Activated T-helper 17 cell treated with anti-CD3 and anti-CD28 coated beads, Interleukin-2, amount 50 U/mL, for 72 hours (primary cell): ENCODE measurements at places on chromosomes 4 and X.

- ATAC-seq = no peak
Measured at GRCh38 chr4:89298788-89299152, 8.8 kb downstream of the GPRIN3 start.

- no peak for ATAC-seq
Measured at GRCh38 chr4:74365761-74366160, 816 bp downstream of the EREG start.

GRCh38 chrX:63764946-63765345 lies 20.1 kb downstream of the ARHGEF9 start:
- no peak for ATAC-seq

DNA sequence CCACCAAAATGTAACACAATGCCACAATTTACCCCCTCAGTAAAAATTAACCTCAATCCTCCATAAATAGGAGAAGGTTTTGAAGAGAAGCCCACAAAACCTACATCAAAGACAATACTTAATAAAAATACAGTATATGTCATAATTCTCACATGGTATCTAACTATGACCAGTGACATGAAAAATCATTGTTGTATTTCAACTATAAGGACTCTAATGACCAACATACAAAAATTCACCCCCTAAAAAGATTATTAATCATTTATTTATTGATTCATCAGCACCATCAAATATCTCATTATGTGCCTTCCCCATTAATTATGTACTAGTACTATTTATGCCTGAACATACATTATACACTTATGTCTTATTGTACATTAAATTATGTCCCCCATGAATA lies 77.1 kb upstream of the ZMAT1 start:
- ATAC-seq = no peak

GRCh38 chrX:15952212-15952611 lies 97.6 kb upstream of the AP1S2 start:
- no peak for ATAC-seq

- ATAC-seq = peak; percentile 99
Measured at GRCh38 chrX:120468825-120469525, at the start of gene LAMP2. TSS of gene LAMP2 (minus strand) at chrX:120469296. CDS start at chrX:120469169, 127 bp downstream.

- ATAC-seq = no peak
Measured at GRCh38 chrX:10176121-10177003, 19.6 kb downstream of the CLCN4 start.

GRCh38 chr4:38292529-38292928 lies 332.3 kb downstream of the PTTG2 start:
- no peak for ATAC-seq

- ATAC-seq = peak; percentile 70
Measured at GRCh38 chr4:9969526-9970398, 51.5 kb downstream of the SLC2A9 start.

DNA sequence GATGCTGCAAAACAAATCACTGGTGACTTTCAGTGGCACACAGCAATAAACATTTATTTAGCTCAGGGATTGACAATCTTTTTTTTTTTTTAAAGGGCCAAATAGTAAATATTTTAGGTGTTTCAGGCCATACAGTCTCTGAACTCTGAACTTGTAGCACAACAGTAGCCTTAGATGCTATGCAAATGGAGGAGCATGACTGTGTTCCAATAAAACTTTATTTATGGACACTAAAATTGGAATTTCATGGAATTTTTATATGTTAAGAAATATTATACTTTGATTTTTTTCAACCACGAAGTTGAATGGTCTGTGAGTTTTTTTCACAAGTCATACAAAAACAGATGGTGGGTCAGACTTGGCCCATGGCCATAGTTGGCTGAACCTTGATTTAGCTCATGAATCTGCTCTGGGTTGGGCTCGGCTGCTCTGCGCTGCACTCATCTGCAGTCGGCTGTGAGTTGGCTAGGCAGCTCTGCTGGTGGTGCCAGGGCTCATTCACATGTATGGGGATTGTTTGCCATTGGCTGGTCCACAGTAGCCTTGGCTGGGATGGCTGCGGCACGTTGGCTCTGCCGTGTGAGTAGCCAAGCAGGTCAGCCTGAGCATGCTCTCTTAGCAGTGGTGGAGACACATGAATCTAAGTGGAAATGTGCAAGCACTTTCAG lies 231.7 kb upstream of the PGRMC2 start:
- ATAC-seq = no peak

GRCh38 chrX:20347481-20347880 lies 80.8 kb upstream of the RPS6KA3 start:
- no peak for ATAC-seq

GRCh38 chr4:147362938-147363337 lies 118.0 kb upstream of the EDNRA start:
- ATAC-seq = no peak

DNA sequence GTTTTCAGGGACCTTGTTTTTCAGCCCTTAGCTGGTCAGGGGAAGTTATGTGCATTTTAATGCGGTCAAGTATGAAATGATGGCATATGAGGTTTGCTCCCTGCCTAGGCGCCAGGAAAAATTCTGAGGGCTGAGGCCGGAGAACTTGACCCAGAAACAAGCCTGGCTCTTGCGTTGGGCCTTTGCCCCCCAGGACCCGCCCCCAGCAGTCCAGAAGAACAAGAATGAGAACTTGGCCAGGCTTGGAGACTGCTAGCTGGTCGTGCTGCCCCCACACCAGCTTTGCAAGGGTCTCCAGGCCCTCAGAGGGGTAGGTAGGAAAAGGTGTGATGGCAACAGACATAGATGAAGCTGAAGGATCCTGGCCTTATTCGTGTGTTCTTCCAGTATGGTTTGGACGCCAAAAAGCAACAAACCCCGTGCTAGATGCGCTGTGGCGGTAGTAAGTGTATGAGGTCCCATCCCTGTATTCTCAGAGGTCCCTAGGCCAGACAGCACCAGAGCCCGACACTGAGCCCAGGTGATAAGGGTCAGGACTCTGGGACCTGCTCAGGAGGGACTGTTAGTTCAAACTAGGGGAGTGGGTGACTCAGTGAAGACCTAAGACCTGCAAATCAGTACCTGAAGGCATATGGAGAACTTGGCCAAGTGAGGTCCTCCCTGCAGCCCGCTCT lies 10.5 kb downstream of the NKX3-2 start:
- ATAC-seq = no peak

- no peak for ATAC-seq
Measured at GRCh38 chrX:120271218-120271617, 20.6 kb downstream of the ZBTB33 start.

- ATAC-seq = no peak
Measured at GRCh38 chrX:116009861-116010710, 160.5 kb upstream of the AGTR2 start.

GRCh38 chr4:763922-764321 lies 58.3 kb downstream of the PCGF3 start:
- ATAC-seq = peak; percentile 55

GRCh38 chrX:41781500-41781899 lies 57.5 kb downstream of the GPR82 start:
- peak; percentile 47 for ATAC-seq

GRCh38 chrX:38896724-38897298 lies 95.6 kb downstream of the MID1IP1 start:
- ATAC-seq = no peak

GRCh38 chrX:31796624-31797023 lies 724.8 kb upstream of the FTHL17 start:
- ATAC-seq = no peak

DNA sequence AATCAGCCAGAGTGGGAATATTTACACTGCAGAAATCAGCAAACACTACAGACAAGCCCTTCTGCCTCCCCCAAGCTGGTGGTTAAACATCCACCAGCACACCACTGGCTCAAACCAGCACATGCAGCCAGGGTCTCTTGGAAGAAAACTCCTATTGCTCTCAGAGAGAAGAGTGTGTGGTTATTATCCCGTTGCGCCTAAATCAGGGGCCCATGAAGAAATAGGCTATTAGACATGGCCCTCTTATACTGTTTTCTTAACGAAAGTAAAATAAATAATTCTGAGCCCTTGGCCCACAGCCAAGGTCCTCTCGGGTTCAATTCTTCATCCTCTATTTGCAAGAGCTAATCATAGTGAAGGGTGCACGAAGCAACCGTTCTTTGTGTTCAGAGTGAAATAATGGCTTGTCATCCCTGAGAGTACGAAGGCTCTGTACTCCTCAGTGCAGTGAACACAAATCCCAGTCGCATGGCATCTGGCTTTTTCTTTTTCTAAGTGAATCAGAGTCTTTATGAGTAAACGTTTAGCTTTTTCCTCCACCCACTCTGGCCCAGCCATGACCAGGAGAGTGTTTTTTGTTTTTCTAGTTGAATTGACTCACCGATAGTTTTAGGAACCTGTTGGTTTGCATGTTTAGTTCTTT lies 33.4 kb upstream of the RBM47 start:
- ATAC-seq = peak; percentile 96
